ENCODE measurements at places on chromosomes 4 and X.

- no peak for DNase-seq
Observed at GRCh38 chr4:30269850-30270249, 450.3 kb upstream of the PCDH7 start.

- no peak for DNase-seq
Observed at GRCh38 chr4:153186046-153186728, 18.1 kb upstream of the TRIM2 start.

GRCh38 chrX:55450259-55450658 lies 1.7 kb upstream of the MAGEH1 start:
- no peak for DNase-seq

DNA sequence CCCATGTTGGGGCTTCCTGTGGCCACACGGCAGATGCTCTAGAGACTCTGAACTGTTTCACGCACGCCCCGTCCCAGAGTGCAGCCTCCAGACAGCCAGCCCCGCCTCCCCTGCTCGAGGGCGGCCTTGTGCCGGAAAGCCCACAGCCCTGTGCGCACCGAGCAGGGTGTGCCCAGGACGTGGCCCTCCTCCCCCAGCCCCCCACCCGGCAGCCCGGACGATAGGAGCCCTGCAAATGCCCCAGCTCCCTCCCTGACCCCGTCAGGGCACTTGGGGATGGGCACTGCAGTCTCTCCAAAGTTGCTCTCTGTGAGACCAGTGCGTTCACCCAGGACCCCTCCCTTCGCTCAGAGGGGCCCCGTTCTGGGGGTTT lies 37.3 kb downstream of the ADRA2C start:
- DNase-seq, result no peak

GRCh38 chrX:15906041-15906943 lies 51.7 kb upstream of the AP1S2 start:
- DNase-seq, result no peak

DNA sequence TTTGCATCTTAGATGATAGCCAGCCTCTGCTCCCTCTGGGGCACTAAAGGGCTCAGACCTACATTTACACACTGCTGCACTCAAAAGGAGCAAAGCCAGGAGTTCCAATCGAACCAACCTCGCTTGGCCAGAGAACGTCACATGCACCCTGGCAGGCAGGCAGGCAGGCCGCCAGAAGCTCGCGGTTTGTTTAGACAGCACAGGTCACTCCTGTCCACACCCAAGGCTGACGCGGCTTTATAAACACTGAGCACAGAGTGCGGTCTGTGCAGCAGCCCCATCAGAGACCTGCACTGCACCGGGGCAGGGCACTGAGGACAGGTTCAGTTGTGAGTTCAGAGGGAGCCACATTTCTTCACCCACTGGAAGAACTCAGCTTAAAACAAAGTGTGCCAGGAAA lies 143.9 kb downstream of the BCOR start:
- DNase-seq, result no peak

- no peak for DNase-seq
Observed at GRCh38 chr4:185151296-185151695, 8.2 kb downstream of the SLC25A4 start.

DNA sequence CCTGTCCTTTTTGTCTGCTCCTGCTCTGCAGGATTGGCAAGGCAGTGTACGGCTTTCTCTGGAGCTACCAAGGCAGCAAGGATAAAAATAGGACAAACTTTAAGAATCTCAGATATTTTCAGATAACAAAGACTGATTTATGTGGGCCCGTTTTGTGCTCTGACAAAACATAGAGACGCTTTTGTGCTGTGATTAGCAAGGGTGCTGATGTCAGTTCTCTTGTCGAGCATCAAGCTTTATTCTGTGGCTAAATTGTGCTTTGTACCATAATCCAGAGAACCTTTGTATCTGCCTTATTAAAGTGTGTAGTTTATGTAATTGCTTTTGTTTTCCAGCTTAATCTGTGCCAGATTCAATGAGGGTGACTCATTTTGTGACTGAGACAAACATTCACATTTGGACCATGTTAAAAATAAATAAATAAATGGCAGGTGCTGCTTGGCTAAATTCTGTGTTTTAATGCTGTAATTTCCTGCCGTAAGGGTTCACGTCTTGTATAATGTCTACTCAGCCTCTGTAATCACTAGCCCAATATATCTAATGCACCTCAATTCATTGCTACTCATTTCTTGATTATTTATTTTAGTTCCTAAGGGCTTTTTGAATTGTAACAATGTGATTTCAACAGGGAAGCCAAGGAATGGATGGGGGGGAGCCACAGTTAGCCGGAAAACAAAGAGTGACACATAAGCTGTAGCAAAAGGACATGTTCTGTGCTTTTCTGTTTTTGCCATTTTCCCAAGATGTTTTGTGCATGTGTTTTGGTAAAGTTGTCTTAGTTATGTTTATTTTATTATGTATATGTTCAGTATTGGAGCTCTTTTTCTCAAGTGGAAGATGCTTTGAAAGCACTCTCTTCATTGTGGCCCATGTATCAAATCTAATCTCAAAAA lies 75.1 kb downstream of the GAB1 start:
- DNase-seq, result no peak

- no peak for DNase-seq
Observed at GRCh38 chrX:137567682-137568232, 1.8 kb downstream of the ZIC3 start.

DNA sequence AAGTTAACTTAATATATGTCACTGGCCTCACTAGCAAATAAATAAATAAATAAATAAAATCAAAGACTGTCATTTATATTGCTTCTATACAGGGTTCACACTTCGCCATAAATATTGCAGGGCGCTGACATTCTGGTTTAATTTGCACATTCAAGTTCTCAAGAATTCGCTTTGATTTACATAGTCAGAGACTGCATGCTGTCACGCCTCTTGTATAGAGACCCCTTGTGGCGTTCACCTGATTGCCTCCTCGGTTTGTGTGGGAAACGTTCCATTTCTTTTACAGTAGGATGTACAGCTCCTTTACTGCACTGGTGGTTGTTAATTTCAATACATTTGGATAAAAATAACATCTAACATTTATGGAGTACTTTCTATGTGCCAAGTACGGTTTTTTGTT lies 71.3 kb upstream of the ADGRG2 start:
- no peak for DNase-seq

- DNase-seq, result no peak
Observed at GRCh38 chrX:141742666-141743065, 44.1 kb upstream of the SPANXD start.

GRCh38 chr4:133062851-133063250 lies 86.2 kb upstream of the PCDH10 start:
- DNase-seq, result no peak

- DNase-seq, result no peak
Observed at GRCh38 chr4:7596918-7597606, 162.3 kb upstream of the PSAPL1 start.

DNA sequence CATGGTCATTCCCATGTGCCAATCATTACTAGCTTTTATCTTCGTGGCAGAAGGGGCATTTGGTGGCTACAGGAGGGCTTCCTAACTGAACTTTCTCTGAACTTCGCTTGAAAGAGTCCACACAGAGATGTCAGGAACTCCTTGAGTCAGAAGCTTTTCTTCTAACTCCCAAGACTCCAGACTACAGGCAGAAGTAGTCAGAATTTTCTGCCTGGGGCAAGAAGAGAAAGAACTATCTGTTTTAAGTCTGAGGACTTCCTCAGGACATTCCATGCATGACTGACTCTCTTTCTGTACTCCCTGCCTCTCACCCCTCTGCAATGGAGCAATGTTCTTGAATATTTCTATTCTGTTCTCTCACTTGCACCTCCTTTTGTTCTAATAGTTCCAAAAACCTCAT lies 170.5 kb upstream of the TBC1D9 start:
- no peak for DNase-seq

GRCh38 chr4:42519803-42520417 lies 122.6 kb downstream of the SHISA3 start:
- peak; percentile 66 for DNase-seq

DNA sequence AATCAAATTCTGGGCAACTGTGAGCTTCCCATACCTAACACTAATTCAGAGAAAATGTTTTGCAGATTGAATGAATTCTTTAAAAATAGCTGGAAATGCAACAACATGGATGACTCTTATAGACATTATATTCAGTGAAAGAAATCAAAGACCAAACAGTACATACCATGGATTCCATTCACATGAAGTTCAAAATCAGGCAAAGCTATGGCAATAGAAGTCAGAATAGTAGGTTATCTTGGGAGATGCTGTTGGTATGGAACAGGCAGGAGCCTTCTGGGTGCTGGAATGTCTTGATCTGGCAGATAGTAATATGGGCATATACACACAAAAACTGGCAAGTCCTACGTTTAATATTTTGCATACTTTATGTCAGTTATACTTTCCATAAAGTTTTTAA lies 25.5 kb upstream of the CBLL2 start:
- no peak for DNase-seq

DNA sequence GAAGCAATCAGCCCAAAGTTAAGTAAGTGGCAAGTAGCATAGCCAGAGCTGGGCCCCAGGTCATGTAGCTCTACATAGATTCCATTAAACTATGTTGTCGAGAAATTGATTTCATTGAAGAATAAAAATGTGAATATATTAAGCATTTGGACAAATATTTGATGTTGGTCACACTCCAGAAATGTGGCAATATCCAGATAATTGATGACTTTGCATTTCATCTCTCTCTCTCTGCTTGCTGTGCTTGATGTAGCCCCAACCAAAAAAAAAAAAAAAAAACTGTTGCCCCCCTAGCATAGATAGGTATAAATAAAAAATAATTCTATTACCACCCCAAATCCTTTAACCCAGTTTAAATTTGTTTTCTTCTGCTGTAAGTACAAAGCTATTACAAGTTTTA lies 7.5 kb upstream of the NDST3 start:
- no peak for DNase-seq

DNA sequence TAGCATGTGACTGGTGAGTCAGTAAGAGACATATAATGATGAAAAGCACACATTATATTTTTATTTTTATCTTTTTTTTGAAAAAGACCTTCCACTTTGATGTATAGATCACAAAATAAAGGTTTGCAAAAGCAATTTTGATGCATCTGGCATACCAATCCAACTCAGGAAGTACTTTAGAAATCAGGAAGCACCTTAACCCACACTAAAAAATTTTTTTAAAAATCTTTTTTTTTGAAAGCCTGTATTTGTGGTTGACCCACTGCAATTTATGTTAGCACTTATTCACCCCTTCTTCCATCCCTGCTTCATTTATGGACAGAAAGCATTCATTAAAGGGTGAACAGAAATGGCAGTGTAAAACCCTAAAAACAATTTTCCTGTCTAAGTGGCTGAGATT lies 16.6 kb downstream of the TMEM255A start:
- DNase-seq, result peak; percentile 44

All from KBM-7 (cell line).